ENCODE measurements at places on chromosomes 4 and X. TPM values are rescaled to one million over a fixed set of nuclear protein-coding genes. Genes with fewer than 3 reads are reported as not detected.

GRCh38 chrX:40272141-40272540 is 174.4 kb upstream of the BCOR start:
- H3K36me3 ChIP-seq = no peaks in the 10 kb centered on the region
- no peak overlapping the region for H3K4me3 ChIP-seq
- no peak overlapping the region for H3K27ac ChIP-seq

- H3K4me1 ChIP-seq = no peaks in the 10 kb centered on the region
- DNase-seq = no peak
- no peak overlapping the region for H3K4me3 ChIP-seq
- H3K27me3 ChIP-seq = no peaks in the 10 kb centered on the region
- no peak overlapping the region for H3K27ac ChIP-seq
These were observed 13.4 kb downstream of the PRPS2 start for GRCh38 chrX:12804655-12805054.

The BST1 gene
- 14.0 TPM for polyA plus RNA-seq

DNA sequence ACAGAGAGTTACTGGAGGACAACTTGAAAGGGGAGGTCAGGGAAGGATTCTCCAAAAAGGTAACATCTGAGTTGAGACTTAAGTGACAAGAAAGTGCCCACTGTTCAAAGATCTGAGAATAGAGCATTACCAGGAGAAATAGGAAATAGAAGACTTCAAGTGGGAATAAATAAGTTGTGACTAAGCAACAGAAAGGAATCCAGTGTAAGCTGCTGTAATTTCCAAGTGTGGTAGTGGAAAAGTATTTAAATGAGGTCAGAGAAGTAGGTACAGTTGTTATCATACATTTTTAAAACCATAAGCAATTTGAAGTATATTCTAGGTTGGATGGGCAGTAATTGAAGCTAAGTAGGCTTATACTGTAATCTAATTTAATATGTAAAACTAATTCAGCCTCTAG is 211.9 kb downstream of the FBXO8 start:
- no peaks in the 10 kb centered on the region for H3K4me1 ChIP-seq
- no peaks in the 10 kb centered on the region for H3K36me3 ChIP-seq
- H3K27me3 ChIP-seq = peaks cover 5% of the 10 kb centered on the region
- no peak overlapping the region for H3K27ac ChIP-seq

DNA sequence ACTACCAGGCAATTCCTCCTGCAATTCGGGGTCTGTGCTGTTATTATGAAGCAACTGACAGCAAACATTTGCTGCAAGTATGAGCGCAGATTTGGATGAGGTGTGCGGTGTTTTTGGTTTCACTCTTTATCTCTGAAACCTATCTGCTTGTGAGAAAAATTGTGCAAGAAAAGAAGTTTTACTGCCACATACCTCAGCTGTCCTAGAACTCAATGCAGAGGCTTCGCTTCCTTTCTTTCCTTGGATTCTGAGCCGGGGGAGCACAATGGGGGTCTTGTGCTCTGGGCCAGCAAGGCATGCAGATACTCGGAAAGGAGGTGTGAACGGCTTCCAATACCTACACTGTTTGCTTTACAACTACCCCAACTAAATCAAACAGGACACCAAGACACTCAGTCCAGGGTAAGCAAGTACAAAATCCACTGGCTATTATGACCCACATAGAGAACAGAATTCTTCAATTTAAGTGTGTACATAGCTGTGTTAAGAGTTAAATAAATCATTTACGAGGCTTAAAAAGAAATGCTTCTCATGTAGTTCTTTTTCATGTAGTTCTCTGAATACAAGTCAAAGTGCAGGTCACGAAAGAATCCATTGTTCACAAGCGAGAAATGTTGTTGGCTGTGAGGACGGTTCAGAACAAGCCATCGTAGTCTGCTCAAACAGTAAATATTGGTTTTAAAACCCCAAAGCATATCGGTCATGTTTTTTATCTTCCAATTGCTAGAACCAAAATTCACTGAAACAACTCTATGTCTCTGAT is 1.1 kb downstream of the SORBS2 start:
- H3K27ac ChIP-seq = no peak overlapping the region
- no peak overlapping the region for H3K4me3 ChIP-seq
- no peaks in the 10 kb centered on the region for H3K27me3 ChIP-seq
- DNase-seq = no peak

- H3K4me1 ChIP-seq = no peaks in the 10 kb centered on the region
- no peaks in the 10 kb centered on the region for H3K27me3 ChIP-seq
- no peak overlapping the region for H3K4me3 ChIP-seq
- no peak for DNase-seq
- no peak overlapping the region for H3K27ac ChIP-seq
These were observed 151.9 kb downstream of the CRLF2 start for GRCh38 chrX:1060562-1060960.

GRCh38 chr4:88967883-88968331 is 89.1 kb downstream of the FAM13A start:
- no peaks in the 10 kb centered on the region for H3K27me3 ChIP-seq
- H3K36me3 ChIP-seq = no peaks in the 10 kb centered on the region
- no peak overlapping the region for H3K4me3 ChIP-seq
- no peak for DNase-seq
- H3K27ac ChIP-seq = no peak overlapping the region
- no peaks in the 10 kb centered on the region for H3K4me1 ChIP-seq

DNA sequence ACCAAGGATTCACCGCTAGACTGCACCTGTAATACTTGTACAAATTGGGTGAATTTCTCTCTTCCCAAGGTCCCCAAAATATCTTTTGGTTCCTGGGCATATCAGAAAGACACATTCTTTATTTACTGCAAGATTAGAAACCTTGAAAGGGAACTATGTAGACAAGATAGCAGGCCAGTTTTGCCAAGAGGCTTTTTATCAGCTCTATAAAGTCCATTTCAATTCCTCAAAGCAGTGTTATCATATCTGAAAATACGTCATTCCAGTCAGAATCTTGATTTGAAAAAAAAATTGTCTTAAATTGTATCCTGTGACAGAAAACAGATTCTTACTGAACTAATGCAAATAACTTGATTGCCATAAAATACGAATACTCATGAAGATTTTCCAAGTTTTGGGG is 37.0 kb upstream of the NSG1 start:
- no peaks in the 10 kb centered on the region for H3K36me3 ChIP-seq
- no peaks in the 10 kb centered on the region for H3K4me1 ChIP-seq
- H3K27ac ChIP-seq = no peak overlapping the region
- H3K4me3 ChIP-seq = no peak overlapping the region
- no peak for DNase-seq
- peaks cover 2% of the 10 kb centered on the region for H3K27me3 ChIP-seq

DNA sequence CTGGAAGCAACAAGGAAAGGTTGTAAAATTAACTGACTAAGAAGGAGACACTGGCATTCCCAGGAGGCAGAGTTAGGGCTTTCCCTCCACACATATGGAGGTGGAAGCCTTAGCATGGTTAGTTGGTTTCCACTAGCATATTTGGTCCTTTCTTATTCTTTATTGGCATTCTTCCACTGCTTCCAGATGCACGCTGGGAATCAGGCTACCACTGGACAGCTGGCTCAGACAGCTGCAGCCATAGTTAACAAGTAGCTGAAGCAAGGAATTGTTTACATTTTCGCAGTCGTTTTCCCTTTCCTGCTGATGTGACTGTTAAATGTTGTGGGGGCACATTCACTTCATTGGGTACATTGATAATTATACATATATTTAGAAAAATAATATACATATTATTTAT is 169.2 kb downstream of the GRIA2 start:
- H3K4me1 ChIP-seq = no peaks in the 10 kb centered on the region
- H3K4me3 ChIP-seq = no peak overlapping the region
- no peaks in the 10 kb centered on the region for H3K36me3 ChIP-seq
- H3K27ac ChIP-seq = no peak overlapping the region

The GPAT3 gene
- 0.21 TPM for polyA plus RNA-seq

The CCDC149 gene
- 7.8 TPM for polyA plus RNA-seq

GRCh38 chr4:184672741-184673140 is 23.2 kb downstream of the PRIMPOL start:
- no peaks in the 10 kb centered on the region for H3K27me3 ChIP-seq
- no peaks in the 10 kb centered on the region for H3K36me3 ChIP-seq

DNA sequence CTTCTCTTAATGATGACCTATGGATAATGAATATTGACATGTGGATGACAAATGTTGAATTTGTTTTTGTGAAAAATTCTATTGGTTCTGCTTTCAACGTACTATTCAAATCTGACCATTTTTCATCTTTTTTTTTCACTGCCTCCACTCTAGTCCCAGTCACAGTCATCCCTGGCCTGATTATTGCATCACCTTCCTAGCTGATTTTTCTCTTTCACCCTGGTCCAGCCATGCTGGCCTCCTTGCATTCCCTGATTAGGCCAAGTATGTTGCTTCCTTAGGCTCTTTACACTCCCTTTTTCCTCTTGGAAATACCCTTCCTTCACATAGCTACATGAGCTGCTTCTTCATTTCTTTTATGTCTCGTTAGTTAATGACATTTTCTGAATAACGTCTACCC is 58.1 kb upstream of the MAP9 start:
- no peaks in the 10 kb centered on the region for H3K36me3 ChIP-seq
- no peaks in the 10 kb centered on the region for H3K4me1 ChIP-seq
- DNase-seq = no peak
- no peak overlapping the region for H3K4me3 ChIP-seq
- H3K27me3 ChIP-seq = no peaks in the 10 kb centered on the region

DNA sequence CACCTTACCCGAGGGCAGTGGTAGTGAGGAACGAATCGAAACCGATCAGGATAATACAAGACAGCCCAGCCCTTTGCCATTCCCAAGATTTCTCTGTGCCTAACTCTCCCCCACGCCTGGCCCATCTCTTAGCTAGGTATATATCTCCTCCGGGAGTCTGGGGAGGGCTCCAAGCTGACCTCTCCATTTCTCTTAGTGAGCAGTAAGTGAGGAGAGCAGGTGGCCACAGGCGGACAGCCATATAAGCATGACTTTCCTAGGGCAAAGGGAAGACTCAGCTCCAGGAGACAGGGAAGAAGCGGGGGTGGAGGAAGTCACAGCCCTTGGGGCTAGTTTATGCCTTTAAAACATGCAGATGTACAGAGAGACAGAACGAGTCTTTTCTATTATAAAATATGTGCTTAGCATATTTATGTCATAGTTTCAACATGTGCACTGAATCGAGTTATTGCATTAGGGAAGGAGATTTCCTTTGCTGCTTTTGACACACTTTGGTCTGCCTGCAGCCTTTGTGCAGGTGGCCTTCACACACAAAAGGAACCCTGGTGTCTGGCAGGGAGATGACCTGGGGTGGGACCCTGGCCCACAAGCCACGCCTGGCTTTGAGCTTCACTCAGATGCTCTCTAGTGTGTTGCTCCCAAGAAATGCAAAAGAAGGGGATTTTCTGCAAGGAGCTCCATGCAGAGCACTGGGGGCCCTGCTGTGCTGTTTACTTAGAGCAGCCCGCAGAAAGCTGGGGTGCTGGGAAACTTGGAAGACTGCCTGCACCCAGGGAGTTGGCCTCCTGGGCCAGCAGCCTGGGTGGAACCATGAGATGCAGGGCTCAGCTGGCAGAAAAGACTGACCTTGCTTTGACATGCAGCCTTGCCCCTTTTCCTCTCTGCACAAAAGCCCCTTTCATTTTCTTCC is 613.3 kb downstream of the BCOR start:
- H3K27me3 ChIP-seq = no peaks in the 10 kb centered on the region
- H3K36me3 ChIP-seq = no peaks in the 10 kb centered on the region
- no peak for DNase-seq
- H3K27ac ChIP-seq = no peak overlapping the region
- no peaks in the 10 kb centered on the region for H3K4me1 ChIP-seq

DNA sequence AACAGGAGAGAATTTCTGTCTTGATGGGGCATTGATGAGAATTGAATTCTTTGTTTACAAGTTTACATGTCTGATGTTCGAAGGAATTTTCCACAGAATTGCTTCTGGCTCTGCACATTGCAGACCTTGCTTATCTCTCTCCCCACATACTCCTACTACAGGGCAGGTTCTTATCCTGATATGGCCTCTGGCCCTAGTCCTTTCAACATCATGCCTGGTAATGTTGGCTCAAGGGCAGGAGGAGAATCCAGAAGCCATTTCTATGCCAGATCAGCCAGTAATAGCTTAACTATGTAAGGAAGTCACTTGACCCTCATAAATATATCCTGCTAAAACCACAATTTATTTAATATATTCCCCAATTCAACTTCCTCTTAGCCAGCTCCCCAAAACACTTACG is 24.3 kb upstream of the TSPAN5 start:
- H3K36me3 ChIP-seq = no peaks in the 10 kb centered on the region
- H3K27ac ChIP-seq = no peak overlapping the region
- H3K27me3 ChIP-seq = no peaks in the 10 kb centered on the region
- H3K4me1 ChIP-seq = peaks cover 43% of the 10 kb centered on the region
- H3K4me3 ChIP-seq = no peak overlapping the region

The SPANXN3 gene
- not detected for polyA plus RNA-seq

DNA sequence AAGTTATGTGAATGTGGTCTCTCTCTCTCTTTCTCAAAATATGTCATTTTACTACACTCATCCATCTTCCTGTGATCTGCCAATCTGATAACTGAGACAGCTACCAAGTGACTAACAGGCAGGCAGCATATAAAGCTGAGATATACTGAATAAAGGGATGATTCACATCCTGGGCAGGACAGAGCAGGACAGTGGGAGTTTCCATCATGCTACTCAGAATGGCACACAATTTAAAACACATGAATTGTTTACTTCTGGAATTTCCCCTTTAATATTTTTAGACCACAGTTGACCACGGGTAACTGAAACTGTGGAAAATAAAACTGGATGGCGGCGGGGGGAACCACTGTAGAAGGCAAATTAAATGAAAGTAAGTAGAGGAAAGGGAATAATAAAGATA is 58.6 kb upstream of the DCTD start:
- peak overlapping the region; percentile 80 for H3K27ac ChIP-seq
- H3K27me3 ChIP-seq = no peaks in the 10 kb centered on the region
- peak; percentile 95 for DNase-seq

The SYTL5 gene
- 0.01 TPM for polyA plus RNA-seq

The HGFAC gene
- polyA plus RNA-seq = 0.36 TPM

DNA sequence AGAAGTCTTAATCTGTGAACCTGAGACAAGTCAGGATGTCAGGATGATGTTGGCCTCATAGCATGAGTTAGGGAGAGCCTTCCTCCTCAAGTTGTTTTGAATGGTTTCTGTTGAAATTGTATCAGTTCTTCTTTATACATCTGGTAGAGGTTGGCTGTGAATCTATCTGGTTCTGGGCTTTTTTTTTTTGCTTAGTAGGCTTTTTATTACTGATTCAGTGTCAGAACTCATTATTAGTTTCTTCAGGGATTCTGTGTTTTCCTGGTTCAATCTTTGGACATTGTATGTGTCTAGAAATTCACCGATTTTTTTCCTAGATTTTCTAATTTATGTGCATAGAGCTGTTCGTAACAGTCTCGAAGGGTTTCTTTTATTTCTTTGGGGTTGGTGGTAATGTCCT is 14.9 kb downstream of the GLUD2 start:
- H3K4me1 ChIP-seq = no peaks in the 10 kb centered on the region
- H3K4me3 ChIP-seq = no peak overlapping the region
- H3K27ac ChIP-seq = no peak overlapping the region
- no peaks in the 10 kb centered on the region for H3K27me3 ChIP-seq
- DNase-seq = no peak

GRCh38 chr4:171186700-171187099 is 626.5 kb upstream of the GALNTL6 start:
- H3K4me3 ChIP-seq = no peak overlapping the region
- H3K27ac ChIP-seq = no peak overlapping the region
- no peaks in the 10 kb centered on the region for H3K27me3 ChIP-seq
- DNase-seq = no peak
- no peaks in the 10 kb centered on the region for H3K4me1 ChIP-seq
